Fibroblast of skin of right biceps (primary cell): ENCODE measurements at places on chromosomes 4 and X.

- peak; percentile 67 for DNase-seq
These were observed 7.9 kb downstream of the BDH2 start for GRCh38 chr4:103091601-103092223.

- peak; percentile 9 for DNase-seq
These were observed 214.4 kb upstream of the CPEB2 start for GRCh38 chr4:14787894-14788293.

DNA sequence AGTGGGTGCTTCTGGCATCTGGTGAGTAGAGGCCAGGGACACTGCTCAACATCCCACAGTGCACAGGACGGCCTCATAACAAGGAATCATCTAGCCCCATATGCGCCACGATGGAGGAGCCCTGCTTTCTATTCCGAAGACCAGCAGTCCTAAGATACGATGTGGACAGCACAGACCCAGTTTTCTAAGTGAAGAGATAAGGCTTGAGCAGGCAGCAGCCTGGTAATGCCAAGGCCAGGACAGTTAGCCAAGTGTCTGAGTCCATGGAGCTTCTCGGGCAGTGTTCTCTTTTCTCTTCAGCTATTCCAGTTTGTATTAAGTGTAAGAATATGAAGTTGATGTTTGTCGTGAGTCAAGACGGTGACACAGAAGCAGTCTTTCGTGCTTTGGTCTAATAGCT, 112.7 kb downstream of the TBL1X start:
- DNase-seq = no peak

DNA sequence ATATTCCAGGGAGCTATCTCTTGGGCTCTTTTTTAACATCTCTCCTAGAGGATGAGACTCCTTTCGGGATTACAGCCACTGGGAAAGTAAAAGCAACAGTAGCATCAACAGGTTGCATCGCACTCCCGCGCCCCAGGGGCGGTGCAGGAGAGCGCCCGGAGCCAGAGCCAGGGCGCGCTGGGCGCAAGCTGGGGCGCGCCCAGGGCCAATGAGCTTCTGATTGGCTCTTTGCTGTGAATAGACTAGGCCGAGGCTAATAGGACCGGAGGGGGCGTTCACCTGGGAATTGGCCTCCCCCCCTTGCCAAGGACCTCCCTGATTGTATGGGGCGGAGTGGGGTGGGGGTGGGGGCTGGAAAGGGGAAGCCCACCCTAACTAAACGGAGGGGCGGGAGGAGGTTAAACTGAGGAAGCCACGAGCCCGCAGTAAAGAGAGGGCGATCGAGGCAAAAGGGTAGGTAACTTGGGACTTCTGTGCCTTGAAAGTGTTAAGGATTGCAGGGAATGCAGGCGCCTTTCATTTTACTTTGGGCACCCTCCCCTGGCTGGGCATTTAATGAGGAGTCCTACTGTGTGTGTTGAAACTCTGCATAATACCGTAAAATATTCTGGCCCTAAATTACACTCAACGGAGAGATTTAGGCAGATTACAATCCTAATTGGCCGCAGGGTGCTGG, 1.1 kb upstream of the ATOH1 start:
- no peak for DNase-seq

GRCh38 chr4:87406462-87406861, 15.5 kb upstream of the HSD17B11 start:
- no peak for DNase-seq

- peak; percentile 88 for DNase-seq
These were observed 752 bp upstream of the FGF5 start for GRCh38 chr4:80265571-80266252.

GRCh38 chrX:97268182-97268680, 384.5 kb downstream of the RPA4 start:
- DNase-seq = no peak

DNA sequence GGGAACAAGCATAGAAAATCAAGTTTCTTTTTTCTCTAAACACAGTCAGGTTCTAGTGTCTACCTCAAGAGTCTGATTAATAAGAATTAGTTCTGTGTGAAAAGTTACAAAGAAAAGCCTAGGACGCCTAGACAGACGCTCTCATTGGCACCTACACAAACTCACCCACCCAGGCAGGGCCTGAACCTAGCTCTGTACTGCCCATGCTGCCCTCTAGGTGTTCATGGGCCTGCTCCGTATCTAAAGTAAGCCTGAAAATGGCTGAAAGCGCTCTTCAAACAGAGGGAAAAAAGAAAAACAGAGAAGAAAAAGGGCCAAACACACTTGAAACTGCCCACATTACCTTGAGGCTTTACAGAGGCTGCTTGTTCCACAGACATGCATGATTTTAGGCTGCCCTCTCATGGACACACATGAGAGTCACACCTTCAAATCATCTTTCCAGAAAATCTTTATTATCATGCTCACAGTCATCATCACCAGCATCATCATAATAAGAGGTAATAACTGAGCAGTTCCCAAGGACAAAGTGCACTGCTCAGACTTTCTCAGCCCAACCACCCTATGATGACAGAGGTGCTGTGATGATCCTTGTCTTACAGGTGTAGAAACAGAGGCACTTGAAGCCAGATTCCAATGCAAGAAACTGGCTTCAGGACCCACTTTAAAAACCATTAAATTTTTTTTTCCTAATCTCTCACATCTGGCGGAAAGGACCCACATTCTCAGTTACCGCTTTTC, 49.6 kb downstream of the MAP7D2 start:
- peak; percentile 59 for DNase-seq

DNA sequence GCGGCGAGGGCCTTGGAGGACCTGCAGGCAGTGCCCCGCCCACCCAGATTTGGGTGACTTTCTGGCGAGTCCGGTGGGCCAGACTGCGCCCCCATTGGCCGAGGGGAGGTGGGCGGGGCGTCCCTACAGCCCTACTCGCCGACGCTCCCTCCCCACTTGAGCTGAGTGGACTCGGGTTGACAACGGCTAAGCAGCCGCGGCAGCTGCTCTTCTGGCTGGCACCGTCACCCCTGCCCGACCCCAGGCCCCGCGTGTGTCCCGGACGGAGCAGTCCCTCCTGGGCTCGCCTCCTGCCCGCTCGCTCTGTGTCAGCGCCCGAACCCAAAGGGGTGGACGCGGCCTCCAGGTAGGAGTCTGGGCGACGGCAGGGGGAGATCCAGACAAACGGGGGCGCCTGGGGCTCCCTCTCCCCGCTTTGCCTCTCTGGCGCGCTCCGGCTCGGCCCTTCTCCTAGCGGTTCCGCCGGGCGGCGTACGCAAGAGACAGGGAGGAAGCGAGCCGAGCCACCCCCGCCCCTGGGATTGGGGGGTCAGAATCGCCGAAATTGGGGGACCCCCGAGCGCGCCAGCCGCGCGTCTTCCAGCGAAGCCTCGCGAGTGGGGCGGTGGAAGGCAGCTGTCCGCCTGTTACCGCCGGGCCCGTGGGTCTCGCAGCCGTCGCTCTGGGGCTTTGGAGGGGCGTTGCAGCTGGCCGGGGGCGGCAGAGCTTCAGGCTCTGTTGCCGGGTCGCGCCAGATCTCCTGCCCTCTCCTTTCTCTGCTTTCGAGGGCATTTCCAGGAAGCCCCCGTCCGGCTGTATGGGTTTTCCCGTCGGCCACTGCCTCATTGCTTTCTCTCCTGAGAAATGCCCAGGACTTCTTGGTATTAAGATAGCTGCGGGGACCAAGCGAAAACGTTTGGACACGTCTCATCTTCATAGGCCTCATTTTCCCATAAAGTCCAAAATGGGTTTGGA, 46.3 kb downstream of the STARD8 start:
- peak; percentile 56 for DNase-seq

GRCh38 chr4:100254237-100254636, 64.0 kb upstream of the DDIT4L start:
- DNase-seq = no peak

GRCh38 chr4:137394018-137394417, 138.3 kb downstream of the PCDH18 start:
- peak; percentile 67 for DNase-seq

DNA sequence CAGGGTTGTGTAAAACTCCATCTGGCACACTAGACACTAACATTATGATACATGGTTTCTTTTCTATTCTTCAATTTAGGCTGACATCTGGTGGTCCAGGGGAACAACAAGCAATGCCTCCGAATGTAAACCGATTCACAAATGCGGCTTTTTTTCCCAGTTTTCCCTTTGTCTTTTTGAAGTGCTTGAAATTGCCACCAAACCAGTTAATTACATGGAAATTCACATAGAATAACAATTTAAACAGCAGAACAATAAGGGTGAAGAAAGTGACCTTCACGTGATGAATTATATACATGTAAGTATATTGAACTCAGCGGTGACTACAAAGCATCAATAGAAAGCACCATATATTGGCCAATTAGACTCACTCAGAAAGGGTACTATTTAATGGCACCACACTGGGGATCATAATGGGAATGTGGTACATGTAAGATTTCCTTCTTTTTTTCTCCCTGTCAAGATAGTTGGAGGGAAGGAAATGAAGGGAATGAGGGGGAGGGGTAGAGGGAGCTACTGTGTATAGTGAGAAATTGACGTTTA, 103.9 kb downstream of the MMRN1 start:
- DNase-seq = no peak

- DNase-seq = peak; percentile 53
These were observed 126.6 kb upstream of the SLC4A4 start for GRCh38 chr4:71212216-71212615.

DNA sequence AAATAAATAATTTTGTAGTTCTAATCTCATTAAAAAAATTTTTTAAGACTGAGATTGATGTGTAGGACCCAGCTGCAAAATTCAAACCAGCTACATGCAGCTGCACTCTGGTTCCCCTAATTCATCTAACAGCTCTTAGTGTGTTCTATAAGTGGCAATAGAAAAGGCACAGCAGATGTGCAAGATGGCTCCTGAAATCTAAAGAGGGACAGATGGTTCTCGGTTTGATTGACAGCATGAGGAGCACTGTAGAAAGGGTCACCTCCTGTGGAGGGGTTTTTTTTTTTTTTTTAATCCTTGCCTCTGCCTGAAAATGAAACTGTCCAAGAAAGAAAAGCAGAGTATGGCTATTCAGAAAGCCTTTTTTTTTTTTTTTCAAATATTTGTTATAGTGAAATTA, 16.9 kb upstream of the OCIAD1 start:
- no peak for DNase-seq

DNA sequence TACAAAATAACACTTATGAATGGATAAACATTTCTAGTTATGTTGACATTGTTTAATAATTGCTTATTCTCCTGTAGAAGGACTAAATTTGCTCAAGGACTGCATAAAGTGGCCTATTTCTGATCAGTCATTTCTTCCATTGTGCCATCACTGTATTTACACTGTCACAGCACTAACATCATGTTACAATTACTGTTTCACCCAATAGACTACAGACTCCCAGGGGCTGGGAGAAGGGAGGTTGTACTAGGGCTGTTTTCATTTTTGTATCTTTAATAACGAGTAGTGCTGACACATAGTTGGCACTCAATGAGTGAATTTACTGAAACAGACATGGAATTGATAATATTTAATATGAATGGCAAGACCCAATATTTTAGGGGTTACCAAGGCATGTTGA, 139.5 kb downstream of the SLC10A7 start:
- DNase-seq = no peak

DNA sequence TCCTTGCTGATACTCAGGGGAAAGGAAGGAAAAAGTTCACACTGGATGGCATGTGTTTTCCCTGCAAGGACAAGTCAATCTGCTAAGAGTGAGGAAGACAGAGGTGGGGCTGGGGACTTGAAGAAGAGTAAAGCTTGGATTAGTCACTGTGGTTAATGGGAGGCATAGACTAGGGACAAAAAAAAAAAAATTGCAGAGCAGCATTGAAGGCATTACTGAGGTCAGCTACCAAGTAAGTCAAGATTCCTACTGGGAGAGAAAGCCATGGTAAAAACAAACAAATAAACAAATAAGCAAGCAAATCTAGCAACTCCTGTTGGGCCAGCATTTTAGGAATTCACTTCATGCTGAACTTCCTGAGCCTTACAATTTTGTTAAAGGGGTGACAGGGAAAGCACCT, 58.2 kb upstream of the GPC4 start:
- no peak for DNase-seq

GRCh38 chr4:74543231-74543781, 98.4 kb downstream of the AREG start:
- no peak for DNase-seq

- DNase-seq = no peak
These were observed 425.2 kb upstream of the RASGEF1B start for GRCh38 chr4:81896936-81897335.

GRCh38 chr4:88415982-88416381, 37.3 kb downstream of the HERC6 start:
- DNase-seq = no peak

GRCh38 chr4:42411803-42412202, 14.5 kb downstream of the SHISA3 start:
- peak; percentile 31 for DNase-seq

GRCh38 chr4:41358647-41359421, 102.1 kb downstream of the UCHL1 start:
- DNase-seq = no peak

- DNase-seq = no peak
These were observed 401.3 kb upstream of the BOD1L1 start for GRCh38 chr4:14028862-14029261.

DNA sequence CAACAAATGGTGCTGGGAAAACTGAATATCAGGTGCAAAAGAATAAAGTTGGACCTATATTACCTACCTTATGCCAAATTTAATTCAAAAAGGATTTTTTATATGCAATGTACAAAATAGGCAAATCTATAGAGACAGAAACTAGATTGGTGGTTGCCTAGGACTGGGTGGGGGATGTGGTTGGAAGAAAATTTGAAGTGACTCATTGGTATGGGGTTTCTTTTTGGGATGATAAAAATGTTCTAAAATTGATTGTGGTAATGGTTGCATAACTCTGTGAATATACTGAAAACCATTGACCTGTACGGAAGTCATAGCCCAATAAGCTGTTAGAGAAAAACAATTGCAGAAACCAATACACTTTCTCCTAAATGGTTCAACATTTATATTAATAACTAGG, 72.1 kb downstream of the COL4A5 start:
- DNase-seq = peak; percentile 22

GRCh38 chrX:154748712-154749339, 2.1 kb downstream of the GAB3 start:
- peak; percentile 49 for DNase-seq

- DNase-seq = no peak
These were observed 17.7 kb downstream of the HELT start for GRCh38 chr4:185036019-185036418.

GRCh38 chr4:88015659-88016295, 8.3 kb downstream of the PKD2 start:
- no peak for DNase-seq

DNA sequence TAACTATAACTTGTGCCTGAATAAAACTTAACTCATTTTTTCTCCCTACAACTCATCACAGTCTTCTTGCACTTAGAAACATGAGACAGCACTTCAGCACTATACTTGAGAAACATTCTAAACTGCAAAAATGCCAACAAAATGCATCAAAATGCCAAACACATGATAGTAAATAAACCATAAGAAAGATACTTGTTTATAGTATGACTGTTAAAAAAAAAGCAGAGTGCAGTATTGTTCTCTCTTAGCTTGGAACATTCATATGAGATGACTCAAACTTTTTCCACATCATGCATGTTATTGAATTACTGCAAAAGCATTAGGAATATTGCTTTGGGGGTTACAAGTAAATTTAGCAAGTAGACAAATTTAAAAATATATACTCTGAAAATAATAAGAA, 135.7 kb upstream of the ANXA10 start:
- DNase-seq = peak; percentile 24

GRCh38 chrX:112874614-112875013, 34.0 kb upstream of the AMOT start:
- no peak for DNase-seq

GRCh38 chrX:84224741-84225140, 36.7 kb upstream of the RPS6KA6 start:
- DNase-seq = no peak
